ENCODE measurements at places on chromosomes 2 and 18. TPM values are rescaled to one million over a fixed set of nuclear protein-coding genes. Genes with fewer than 3 reads are reported as not detected.
A peak's percentile ranks its signal among the peaks of the same experiment; 100 is the strongest.

DNA sequence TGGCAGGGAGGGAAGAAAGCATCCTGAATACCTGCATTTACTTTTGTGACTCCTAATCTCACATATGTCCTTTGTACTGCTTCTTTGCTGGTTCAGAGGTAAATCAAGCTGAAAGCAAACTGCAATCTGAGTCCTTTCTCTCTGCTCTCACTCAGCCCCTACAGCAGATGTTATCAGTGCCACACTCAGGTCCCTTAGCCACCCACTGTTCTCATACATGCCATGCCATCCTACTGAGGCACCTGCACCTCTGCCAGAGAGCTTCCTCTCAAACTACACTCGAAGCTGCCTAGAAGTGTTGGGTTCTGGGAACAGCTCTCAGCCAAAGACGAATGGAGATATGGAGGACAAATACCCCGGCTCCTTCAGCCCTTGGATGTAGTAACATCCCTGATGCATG is 244.5 kb downstream of the TXNL1 start:
- DNase-seq = no peak

Gene SATB2
- polyA plus RNA-seq = 13.1 TPM

DNA sequence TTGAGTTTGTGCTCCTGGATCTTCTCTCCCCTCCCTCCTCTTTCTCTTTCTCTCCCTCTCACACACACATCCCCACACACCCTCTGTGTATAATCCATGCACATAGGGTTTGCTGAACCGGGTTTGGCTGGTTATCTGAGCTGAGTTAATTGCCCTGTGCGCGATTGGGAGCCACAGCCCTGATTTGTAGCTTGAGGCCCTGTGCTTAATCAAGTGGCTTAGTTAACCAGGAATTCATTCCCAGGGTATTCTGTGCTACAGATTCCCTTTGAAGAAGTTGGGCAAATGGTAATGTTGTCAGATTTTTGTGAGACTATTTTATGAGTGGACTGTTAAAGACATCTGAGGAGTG is 6.2 kb downstream of the PARD3B start:
- DNase-seq = no peak

DNA sequence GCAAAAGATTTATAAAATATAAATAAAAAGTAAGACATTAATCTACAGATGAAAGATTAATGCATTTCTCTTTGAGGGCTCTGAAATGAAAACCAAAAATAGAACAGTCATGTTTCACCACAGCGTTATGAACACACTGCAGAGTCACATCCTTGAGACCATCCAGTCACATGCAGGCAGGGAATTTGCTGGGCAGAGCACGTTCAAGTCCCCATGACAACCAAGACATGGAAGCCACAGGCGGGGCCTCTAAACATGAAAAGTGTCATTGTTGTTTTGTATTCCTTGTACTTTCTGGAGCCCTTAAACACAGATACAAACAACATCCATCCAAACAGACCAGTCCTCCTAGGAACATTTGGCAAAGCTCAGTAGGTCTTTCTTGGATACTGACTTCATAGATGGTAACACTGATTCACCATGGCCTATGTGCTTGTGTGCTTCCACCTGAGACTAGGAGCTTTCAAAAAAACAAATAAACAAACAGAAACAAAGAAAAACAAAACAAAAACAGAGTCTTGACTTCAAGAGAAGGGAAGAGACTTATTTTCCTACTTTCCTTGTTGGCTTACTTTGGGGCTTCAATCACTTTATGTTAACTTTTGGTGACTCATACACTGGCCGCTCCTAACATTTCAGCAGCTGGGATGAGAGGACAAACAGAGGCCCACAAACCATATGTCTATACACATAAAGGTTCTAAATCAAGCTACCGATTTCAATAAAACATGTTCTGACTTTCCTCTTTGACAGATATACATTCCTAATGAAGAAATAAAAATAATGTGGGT is 99.5 kb upstream of the CCDC85A start:
- DNase-seq = no peak

Gene MATN3
- polyA plus RNA-seq = 3.1 TPM

GRCh38 chr2:233807215-233807865 is 29.2 kb downstream of the MROH2A start:
- DNase-seq = no peak

Gene GDF7
- 3.8 TPM for polyA plus RNA-seq

DNA sequence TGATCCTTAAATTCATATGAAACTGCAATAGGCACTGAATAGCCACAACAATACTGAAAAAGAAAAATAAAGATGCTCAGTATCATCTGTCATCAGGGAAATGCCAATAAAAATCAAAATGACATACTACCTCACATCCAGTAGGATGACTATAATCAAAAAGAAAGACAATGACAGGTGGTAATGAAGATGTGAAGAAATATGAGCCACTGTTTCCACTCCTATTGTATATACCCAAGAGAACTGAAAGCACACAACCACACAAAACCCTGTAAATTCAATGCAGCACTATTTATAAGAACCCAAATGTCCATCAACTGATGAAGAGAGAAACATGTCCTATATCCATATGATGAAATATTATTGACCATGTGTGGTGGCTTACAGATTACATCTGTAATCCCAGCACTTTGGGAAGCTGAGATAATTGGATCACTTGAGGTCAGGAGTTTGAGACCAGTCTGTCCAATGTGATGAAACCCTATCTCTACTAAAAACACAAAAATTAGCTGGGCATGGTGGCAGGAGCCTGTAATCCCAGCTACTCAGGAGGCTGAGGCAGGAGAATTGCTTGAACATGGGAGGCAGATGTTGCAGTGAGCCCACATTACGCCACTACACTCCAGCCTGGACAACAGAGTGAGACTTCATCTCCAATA is 39.9 kb downstream of the MAP3K2 start:
- DNase-seq = no peak

- no peak for DNase-seq
Observed at GRCh38 chr2:103962670-103963069, 891.2 kb upstream of the POU3F3 start.

Gene LRRFIP1
- polyA plus RNA-seq = 97.6 TPM

Gene EFEMP1
- polyA plus RNA-seq = 107 TPM

- DNase-seq = no peak
Observed at GRCh38 chr18:79869591-79870300, 72.0 kb downstream of the KCNG2 start.

GRCh38 chr2:47272905-47273758 is 118.0 kb upstream of the STPG4 start:
- no peak for DNase-seq

DNA sequence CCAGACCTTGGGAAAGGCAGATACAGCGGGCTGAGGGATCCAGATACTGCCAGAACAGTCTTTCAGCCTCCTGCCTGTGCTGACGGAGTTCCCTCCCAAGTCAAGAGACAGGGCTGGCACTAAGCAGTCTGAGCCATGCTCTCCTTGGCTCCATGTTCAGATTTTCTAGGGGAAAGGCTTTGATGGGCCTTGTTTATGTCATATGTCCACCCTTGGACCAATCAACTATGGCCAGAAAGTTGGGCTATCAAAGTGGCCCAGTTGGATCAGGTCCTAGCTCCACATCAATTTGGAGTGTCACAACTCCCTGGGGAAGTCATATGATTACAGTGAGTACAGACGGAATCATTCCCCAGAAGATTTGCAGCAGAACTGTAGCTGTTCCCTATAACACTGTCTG is 152.0 kb downstream of the GREB1L start:
- DNase-seq = no peak

- DNase-seq = no peak
Observed at GRCh38 chr2:25326326-25327013, 15.3 kb downstream of the DNMT3A start.

DNA sequence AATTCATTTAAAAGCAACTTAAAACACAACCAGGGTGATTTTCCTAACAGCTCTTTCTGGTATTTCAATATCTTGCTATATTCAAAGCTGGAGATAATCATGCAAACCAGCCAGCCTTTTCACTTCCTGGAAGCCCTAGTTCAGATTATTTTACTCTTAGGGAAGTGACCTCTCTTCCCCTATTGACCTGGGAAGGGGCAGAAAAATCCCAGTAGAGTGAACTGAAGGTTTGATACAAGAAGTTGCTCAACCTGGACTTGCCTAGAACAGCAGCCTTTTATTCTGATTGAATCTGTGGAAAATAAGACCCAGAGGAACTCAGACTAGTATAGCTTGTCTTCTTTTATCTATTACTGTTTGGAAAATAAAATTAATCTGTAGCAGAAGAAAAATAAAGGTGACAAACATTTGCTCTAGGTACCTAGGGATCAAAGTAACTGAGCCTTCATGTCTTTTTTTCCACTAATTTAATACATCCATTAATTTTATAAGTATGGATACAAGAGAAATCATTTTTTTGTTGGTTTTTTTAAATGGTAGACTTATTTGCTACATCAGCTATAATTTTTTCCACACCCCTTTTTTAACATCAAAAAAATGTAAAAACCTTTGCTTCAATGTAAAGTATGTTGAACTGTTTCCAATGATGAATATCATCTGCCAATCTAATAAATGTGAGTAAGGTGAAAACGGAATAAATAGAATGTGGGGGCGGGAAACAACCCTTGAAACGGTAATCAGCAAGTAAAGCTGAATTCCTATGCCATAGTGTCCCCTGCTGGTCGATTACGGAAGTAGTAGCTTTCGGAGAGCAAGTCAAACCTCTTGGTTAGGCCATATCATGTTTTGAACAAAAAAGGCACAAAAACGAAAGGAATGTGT is 629.9 kb downstream of the NRXN1 start:
- DNase-seq = peak; percentile 44

Gene KRTCAP3
- 5.6 TPM for polyA plus RNA-seq

DNA sequence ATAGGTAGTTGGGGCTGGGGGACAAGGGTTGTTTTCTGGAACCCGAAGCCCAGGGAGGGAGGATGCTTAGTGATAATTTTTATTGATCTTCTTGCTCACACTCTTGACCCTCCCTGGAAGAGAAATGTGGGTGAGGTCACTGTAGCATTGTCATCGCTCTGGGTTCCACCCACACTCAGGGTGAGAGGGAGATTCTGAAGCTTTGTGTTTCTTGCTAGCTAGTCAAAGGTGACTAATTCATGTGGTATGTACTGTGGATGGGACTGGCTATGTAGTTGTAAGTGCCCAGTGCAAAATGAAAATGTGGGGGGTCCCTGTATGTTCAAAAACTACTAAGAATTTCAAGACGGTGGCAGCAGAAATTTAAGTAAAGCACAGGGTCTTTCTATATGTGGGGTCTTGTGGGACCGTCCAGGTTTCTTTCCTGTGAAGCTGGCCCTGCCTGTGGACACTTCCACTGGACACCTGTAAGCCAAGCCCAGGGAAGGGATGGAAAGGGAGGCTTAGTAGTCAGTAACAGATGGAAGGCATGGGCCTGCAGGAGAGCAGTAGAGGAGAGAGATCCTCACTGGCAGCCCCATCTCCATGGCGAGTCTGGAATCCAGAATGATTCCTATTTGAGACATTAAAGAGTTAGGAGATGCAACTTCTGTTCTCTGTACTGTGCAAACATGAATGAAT is 35.0 kb downstream of the TSN start:
- DNase-seq = no peak

Gene OSR1
- polyA plus RNA-seq = 4.4 TPM

Gene RNF138
- 66.4 TPM for polyA plus RNA-seq

DNA sequence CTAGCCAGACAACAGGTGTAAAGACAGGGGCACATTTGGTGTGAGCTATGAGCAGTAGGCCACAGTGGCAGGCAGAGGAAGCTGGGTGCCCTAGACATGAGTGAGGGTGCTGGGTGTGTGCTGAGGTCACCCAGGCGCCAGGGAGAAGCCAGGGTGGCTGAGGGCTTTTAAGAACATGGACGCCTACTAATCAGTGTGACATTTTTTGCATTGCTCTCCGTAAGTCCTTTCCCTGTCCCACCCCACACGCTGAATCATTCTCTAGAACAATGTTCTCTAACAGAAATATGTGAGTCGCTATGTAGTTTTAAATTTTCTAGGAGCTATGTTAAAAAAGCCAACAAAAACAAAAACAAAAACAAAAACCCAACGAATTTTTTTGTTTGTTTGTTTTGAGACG is 204.5 kb upstream of the REV1 start:
- DNase-seq = no peak

- no peak for DNase-seq
Observed at GRCh38 chr2:8440029-8440778, 241.7 kb upstream of the ID2 start.

DNA sequence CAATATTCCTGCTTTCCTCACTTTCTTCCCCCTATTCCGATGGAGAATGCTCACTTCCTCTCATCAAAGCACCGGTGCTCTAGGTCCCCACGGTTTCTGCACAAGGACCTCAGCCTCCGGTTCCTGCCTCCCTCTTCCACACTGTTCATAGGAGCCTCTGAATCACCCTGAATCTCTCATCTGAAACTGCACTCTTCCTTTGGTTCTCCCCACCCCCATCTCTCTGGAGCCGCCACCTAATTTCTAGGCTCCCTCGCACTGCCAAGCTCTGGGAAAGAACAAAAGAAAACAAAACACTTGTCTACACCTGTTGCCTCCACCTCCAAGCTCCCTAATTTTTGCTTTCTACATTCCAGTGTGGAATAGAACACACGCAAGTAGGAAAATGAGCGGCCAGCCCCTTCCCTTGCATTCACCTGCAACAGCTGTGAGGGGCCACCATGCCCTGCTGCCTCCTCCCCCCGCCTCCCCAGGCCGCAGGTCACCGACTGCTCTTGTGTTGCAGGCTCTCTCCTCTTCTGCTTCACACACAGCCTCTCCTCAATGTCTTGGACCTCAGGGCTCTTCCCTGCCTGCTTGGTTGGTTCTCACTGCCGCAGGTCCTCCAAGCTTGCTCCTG is 9.6 kb downstream of the FBXO15 start:
- DNase-seq = no peak

DNA sequence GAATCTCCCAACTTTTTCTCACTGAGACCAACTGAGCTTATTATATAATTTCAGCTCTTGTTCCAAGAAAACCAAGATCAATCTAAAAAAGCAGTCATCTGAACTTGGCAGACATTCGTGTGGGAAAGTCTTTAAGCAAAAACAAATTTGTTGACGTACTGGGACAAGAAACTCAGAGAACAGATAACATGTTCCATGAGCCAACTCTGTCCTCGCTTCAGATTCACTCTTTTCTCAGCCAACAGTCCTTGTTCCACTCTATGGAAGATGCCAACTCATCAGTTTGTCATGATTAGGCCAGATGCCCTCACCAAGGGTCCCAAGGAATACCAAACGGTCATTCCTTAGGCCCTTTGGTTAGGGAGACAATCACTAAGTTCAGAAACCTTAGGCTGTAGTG is 224.2 kb upstream of the CTAGE1 start:
- DNase-seq = no peak

- no peak for DNase-seq
Observed at GRCh38 chr2:71826826-71827523, 320.7 kb downstream of the CYP26B1 start.

Measured in right renal cortex interstitium (tissue), 3 donors.